ENCODE measurements at places on chromosomes 5 and 9.

- no peaks in the 10 kb centered on the region for H3K27me3 ChIP-seq
- H3K4me1 ChIP-seq, result 0 out of 2 replicates have a peak, but pooled peaks cover 1% of the 10 kb centered on the region
- H3K36me3 ChIP-seq, result peaks cover 9% of the 10 kb centered on the region
- no peak overlapping the region for H3K4me3 ChIP-seq
- no peak overlapping the region for H3K27ac ChIP-seq
These were observed 19.8 kb downstream of the CCDC69 start for GRCh38 chr5:151204051-151204450.

- H3K4me3 ChIP-seq, result no peak overlapping the region
- DNase-seq, result no peak
- no peaks in the 10 kb centered on the region for H3K27me3 ChIP-seq
- no peaks in the 10 kb centered on the region for H3K36me3 ChIP-seq
These were observed 213.8 kb downstream of the ARHGAP26 start for GRCh38 chr5:142984011-142984410.

DNA sequence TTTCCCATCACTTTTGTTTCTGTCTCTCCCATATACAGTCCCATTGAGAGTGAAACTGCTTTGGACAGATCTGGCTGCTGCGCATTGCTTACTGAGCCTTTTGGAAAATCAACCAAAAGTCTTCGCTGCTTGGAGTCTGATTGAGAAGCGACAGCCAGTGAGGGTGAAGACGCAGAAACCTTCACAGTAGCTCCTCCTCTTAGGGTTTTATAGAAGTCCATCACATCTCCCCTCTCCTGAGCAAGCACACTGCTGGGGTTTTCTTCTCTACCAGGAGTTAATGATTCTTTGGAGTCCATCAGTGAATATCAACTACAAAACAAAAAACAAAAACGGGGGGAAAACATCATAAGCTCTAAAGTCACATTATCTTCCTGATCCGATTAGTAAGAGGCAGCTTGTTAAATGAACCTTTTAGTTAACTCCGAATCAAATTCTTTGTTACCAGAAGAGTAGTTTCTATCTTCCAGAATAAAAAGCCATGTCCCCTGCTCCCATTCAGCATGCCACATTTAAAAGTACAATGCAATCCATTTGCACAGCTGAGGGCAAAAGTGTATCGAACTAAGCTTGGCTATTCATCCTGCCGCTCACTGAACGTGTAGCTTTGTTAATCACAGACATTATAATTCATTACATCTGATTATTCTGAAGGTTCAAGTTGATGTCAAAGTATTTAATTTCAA is 2.8 kb downstream of the NR3C1 start:
- peak overlapping the region; percentile 87 for H3K4me3 ChIP-seq
- H3K27ac ChIP-seq, result peak overlapping the region; percentile 91
- no peaks in the 10 kb centered on the region for H3K4me1 ChIP-seq

DNA sequence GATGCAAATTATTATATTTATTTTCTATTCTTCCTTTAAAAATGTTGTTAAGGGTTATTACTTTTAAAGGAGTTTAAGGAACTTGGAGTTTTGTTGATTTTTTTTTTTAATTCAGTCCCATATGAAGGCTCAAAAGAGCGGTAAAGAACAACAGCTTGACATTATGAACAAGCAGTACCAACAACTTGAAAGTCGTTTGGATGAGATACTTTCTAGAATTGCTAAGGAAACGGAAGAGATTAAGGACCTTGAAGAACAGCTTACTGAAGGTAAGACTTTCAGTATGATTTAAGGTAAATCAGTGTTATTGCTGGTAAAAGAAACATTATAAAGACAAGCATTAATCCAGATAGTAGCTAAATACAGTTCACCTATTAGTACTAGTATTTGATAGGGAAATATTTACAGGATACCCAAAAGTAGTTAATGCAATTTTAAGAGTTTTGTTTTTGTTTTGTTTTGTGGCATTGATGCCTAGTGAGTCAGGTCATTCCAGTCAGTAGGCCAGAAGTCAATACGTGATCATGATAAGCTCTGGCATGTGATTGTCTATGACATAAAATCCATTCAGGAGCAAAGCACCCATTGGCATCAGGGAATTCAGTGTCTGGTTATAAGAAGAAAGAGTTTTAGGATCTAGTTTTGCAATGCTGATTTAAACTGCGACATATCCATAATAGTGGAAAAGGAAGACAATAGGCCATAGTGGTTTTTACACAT is 49.2 kb downstream of the CNTRL start:
- H3K36me3 ChIP-seq, result no peaks in the 10 kb centered on the region
- no peak overlapping the region for H3K4me3 ChIP-seq
- H3K27ac ChIP-seq, result no peak overlapping the region
- DNase-seq, result no peak
- H3K27me3 ChIP-seq, result no peaks in the 10 kb centered on the region

DNA sequence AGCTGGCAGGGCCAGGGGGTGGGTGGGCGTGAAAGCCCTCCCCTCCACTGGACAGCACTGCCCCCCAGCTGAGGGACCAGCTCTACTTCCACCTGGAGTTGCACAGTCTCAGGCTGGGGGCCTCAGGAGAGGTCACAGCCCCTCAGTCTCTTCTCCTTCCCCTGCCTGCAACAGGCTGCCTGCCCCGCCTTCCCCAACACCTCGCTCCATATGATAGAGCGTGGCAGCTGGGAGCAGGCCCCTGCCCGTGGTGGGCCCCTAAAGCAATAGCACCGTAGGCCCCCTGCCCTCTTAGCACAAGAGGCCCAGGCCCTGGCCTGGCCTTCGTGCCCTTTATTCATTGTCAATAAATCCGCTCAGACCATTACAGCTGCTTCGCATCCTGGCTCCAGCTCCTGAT is 3.9 kb downstream of the RELL2 start:
- H3K36me3 ChIP-seq, result no peaks in the 10 kb centered on the region
- no peak for DNase-seq
- H3K27ac ChIP-seq, result no peak overlapping the region
- no peaks in the 10 kb centered on the region for H3K27me3 ChIP-seq

DNA sequence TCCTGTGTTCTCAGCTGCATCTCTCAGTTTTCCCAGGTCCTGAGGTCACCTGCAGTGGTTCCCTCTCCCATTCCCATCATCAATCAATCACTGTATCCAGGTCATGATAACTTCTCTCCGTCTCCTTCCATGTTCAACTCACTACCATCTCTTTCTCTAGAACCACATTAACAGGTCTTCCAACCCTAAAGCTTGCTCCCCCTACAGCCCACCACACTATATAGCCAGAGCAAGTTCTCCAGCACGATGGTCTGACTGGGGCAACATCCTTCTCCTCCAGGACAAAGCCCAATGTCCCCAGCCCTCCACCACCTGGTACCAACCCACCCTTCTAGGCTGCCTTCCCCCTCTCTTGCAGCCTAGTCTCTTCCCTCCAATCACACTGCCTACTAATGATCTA is 241.6 kb downstream of the CDK5RAP2 start:
- H3K4me3 ChIP-seq, result no peak overlapping the region
- no peak overlapping the region for H3K27ac ChIP-seq
- no peak for DNase-seq
- no peaks in the 10 kb centered on the region for H3K4me1 ChIP-seq

DNA sequence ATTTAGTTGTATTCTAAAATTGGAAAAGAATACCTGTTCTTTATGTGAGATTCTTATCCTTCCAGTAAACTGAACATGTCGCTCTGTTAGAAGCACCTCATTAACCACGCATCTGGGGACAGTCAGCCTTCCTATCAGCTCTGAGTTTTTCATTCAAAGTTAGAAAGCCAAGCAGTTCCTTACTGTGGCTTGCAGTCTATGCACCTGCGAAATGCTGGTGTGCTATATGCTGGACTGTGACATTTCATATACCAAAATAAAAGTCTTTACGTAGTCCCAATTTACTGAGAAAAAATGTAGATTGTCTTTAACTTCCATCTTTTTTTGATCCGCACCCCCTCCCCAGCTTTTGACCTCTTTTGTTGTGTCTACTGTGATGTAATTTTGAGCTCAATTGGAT is 4.3 kb downstream of the ANP32B start:
- peaks cover 24% of the 10 kb centered on the region for H3K4me1 ChIP-seq
- DNase-seq, result no peak
- no peaks in the 10 kb centered on the region for H3K27me3 ChIP-seq
- no peak overlapping the region for H3K27ac ChIP-seq
- 0 out of 2 replicates have a peak, but pooled peaks cover 3% of the 10 kb centered on the region for H3K36me3 ChIP-seq

DNA sequence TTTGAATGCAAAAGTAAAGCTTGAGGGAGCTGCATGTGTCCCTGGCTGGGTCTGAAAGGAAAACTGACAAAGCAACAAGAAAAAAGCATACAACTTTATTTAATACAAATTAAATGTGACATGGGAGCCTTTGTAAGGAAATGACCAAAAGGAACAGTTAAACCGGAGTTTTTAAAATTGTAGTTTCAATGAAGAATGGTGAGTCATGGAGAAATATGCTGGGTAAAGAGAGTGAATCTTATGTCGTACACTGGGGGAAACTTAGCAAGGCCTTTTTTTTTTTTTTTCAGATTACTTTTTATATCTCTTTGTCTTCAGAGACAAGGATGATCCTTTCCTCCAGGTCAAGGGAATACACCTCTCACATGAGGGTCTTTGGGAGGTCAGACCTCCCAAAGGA is 50.1 kb upstream of the FBXL17 start:
- H3K4me3 ChIP-seq, result no peak overlapping the region
- no peaks in the 10 kb centered on the region for H3K4me1 ChIP-seq
- no peak overlapping the region for H3K27ac ChIP-seq
- DNase-seq, result no peak
- H3K36me3 ChIP-seq, result no peaks in the 10 kb centered on the region

DNA sequence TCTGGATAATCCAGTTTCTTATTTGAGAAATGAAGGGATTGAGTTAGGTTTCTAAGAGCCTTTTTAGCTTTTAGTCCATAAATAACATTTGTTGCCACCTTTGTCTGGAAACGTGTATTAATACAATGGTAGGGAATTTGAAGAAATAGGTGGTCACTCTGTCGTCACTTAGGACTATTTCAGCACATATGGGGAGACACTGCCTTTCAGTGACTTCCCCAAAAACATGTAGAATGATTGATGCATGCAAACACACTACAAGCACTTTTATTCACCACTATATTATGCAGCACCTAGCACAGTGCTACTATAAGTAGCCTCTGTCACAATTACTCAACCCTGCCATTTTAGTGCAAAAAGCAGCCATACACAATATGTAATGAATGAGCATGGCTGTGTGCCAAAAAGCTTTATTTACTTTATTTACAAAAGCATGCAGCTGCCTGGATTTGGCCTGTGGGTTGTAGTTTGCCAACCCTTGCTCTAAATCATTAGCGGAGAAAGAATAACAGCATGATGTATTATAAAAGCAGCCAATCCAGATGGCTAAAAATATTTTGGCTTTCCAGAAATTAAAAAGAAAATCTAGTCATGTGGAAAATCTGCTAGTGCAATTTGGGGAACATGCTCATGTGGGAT is 154.2 kb upstream of the HMHB1 start:
- H3K4me3 ChIP-seq, result no peak overlapping the region
- no peaks in the 10 kb centered on the region for H3K27me3 ChIP-seq
- DNase-seq, result no peak
- H3K27ac ChIP-seq, result no peak overlapping the region
- H3K36me3 ChIP-seq, result no peaks in the 10 kb centered on the region

- no peak overlapping the region for H3K27ac ChIP-seq
- no peaks in the 10 kb centered on the region for H3K36me3 ChIP-seq
- no peaks in the 10 kb centered on the region for H3K27me3 ChIP-seq
- DNase-seq, result peak; percentile 75
These were observed 2.3 kb upstream of the ZNF782 start for GRCh38 chr9:96856363-96857286.

DNA sequence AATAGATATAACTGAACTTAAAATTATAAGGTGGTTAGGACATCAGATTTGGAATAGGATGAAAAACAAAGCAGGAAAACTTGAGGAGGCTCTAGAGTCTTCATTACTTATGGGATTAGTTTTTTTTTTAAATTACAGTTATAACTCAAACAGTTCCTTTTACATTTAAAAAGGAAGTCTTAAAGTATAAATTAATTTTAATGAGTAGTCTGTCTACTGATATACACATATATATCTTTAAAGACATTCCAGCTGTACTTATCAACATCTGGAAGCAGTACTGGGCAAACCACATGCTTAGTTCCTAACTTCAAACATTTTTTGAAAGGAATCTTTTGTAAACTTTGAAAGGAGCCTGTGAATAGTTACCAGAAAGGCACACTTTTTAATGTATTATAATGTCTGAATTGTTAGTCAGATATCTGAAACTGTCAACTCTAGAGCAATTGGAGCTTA is 6.0 kb downstream of the ACTBL2 start:
- H3K27ac ChIP-seq, result no peak overlapping the region
- H3K36me3 ChIP-seq, result no peaks in the 10 kb centered on the region
- no peak overlapping the region for H3K4me3 ChIP-seq
- H3K27me3 ChIP-seq, result no peaks in the 10 kb centered on the region
- H3K4me1 ChIP-seq, result no peaks in the 10 kb centered on the region

DNA sequence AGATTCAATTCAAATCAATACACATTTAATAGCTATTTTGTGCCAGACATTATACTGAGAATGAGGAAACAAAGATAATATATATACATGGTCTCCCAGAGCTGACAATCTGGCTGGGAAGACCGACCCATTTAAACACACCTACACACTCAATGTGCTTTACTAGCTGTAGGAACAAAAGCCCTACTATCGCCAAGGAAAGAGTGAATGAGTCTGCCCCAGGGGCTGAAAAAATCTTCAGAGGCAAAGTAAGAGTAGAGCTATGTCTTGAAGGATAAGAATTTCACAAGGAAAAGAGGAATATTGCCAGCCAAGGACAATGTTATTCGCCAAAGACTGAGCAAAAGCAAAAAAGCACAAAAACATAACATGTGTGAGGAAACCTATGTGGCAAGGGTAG is 6.6 kb downstream of the PFDN1 start:
- H3K27ac ChIP-seq, result no peak overlapping the region
- no peaks in the 10 kb centered on the region for H3K36me3 ChIP-seq
- DNase-seq, result no peak
- H3K4me1 ChIP-seq, result peaks cover 6% of the 10 kb centered on the region
- no peaks in the 10 kb centered on the region for H3K27me3 ChIP-seq

GRCh38 chr9:98568909-98569469 is 139.7 kb downstream of the GABBR2 start:
- H3K4me1 ChIP-seq, result no peaks in the 10 kb centered on the region
- H3K36me3 ChIP-seq, result no peaks in the 10 kb centered on the region
- H3K27ac ChIP-seq, result no peak overlapping the region
- no peaks in the 10 kb centered on the region for H3K27me3 ChIP-seq
- no peak for DNase-seq

GRCh38 chr5:98470747-98471146 is 302.7 kb upstream of the RGMB start:
- H3K27ac ChIP-seq, result no peak overlapping the region
- no peaks in the 10 kb centered on the region for H3K36me3 ChIP-seq
- H3K4me3 ChIP-seq, result no peak overlapping the region
- H3K4me1 ChIP-seq, result no peaks in the 10 kb centered on the region

DNA sequence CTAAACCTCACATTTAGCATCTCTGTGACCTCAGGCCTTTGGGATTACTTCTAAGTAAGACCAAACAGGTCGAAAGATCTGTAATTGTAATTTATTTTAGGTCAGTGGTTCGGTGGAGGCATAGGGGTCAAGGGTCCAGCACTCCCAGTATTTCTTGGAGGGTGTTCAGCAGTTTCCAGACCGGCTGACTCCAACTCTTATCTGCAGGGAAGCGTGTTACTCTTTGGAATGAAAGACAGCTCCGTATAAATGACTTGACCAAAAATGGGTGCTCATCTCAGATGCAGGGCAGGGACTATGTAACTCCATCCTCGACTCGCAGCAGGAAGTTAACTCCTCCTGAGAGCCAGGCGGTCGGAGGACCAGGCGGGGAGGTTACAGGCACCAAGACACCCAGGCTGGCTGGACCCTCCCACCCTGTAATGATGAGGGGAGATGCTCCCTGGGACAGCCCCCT is 620 bp upstream of the VPS13A start:
- H3K4me1 ChIP-seq, result peaks cover 7% of the 10 kb centered on the region
- H3K27ac ChIP-seq, result peak overlapping the region; percentile 68
- no peak for DNase-seq
- H3K36me3 ChIP-seq, result no peaks in the 10 kb centered on the region

GRCh38 chr5:145157841-145158240 is 677.3 kb downstream of the PRELID2 start:
- DNase-seq, result no peak
- H3K4me1 ChIP-seq, result no peaks in the 10 kb centered on the region
- H3K27me3 ChIP-seq, result no peaks in the 10 kb centered on the region
- H3K4me3 ChIP-seq, result no peak overlapping the region
